ENCODE measurements at places on chromosomes 12 and 14.

DNA sequence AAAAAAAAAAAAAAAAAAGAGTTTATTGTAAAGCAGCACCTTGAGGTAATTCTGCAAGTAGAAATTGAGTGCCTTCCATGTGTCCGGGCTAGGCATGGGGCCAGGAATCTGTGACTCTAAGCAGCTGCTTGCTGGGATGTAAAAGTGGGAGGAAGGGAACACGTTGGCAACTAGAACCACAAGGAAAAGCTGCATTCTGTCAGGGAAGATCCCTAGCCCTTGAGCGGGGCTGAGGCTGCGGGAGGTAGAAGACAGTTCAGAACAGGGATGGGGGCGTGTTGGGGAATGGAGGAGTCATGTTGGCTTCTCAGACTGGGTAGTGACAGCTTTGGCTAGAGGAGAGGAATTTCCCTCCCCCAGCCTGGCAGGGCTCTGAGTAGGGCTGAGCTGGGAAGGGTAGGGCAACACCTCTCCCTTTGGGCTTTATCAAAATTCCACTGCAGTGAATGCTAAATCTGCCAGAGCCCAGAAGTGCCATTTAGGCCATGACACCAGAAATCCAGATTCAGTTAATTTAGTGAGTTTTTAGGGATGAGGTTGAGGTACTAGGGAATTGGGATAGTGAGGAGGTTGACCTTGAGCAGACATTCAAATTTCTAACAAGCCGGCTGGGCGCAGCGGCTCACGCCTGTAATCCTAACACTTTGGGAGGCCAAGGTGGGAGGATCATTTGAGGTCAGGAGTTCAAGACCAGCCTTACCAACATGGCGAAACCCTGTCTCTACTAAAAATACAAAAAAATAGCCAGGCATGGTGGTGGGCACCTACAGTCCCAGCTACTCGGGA, 3.4 kb upstream of the TRAFD1 start:
- DNase-seq: peak; percentile 12

GRCh38 chr12:124543052-124543589, 24.3 kb downstream of the NCOR2 start:
- no peak for DNase-seq

GRCh38 chr12:28536088-28536487, 345.8 kb downstream of the CCDC91 start:
- DNase-seq: no peak

DNA sequence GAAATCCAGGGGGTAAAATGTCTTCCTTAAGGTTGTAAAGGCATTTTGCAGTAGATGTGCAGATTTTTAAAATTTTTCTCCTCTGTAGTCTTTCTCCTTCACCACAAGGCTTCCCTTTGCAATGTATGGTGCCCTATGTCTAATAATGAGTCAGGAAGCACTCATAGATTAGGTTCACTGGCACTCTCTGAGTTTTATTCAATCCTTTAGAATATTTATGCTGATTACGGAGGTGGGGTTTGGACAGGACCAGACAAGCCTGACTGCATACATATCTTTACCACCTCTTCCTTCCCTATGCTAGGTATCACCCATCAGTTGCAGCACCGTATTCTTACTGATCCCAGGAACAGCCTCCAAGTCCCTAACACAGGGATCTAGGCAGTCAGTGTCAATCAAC, 99.5 kb downstream of the NEDD1 start:
- no peak for DNase-seq

GRCh38 chr14:98959410-98959809, 312.6 kb downstream of the BCL11B start:
- DNase-seq: no peak

DNA sequence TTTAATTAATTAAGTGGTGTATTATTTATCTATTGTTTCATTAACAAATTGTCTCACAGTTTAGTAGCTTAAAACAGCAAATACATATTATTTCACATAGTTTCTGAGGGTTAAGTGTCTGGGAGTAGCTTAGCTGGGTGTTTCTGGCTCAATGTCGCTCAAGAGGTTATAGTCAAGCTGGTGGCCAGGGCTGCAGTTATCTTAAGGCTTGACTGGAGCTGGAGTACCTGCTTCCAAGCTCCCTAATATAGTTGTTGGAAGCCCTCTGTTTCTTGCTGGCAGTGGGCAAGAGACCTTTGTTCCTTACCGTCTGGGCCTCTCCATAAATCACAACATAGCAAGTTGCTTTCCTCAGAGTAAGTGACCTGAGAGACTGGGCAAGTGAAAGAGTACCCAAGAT, 66.6 kb downstream of the RAD51B start:
- DNase-seq: no peak

GRCh38 chr14:90758959-90759358, 57.3 kb downstream of the TTC7B start:
- DNase-seq: no peak

- no peak for DNase-seq
Measured at GRCh38 chr12:92513231-92513730, 189.5 kb upstream of the PLEKHG7 start.
